Fibroblast of skin of left quadriceps (primary cell): ENCODE measurements at places on chromosomes 4 and X.

DNA sequence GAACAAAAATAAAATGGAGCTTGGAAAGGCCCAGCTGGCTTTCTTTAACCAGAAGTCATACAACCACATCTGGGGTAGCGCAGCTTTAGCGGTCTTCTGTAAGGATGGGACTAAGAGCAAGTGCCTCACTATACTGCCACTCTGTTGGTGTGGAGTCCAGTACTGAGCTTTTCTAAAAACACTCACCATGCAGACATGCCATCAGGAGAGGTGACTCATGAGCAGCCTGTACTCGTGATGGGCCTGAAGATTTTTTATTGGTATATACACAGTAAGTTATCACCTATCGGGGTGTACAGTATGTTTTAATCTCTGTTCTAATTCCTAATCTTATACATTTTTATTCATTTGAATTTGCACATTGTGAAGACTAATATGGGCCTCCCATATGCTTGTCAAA lies 9.6 kb downstream of the PPP3CA start:
- DNase-seq, result no peak

- no peak for DNase-seq
Measured at GRCh38 chrX:28158019-28158777, 176.9 kb upstream of the DCAF8L1 start.

DNA sequence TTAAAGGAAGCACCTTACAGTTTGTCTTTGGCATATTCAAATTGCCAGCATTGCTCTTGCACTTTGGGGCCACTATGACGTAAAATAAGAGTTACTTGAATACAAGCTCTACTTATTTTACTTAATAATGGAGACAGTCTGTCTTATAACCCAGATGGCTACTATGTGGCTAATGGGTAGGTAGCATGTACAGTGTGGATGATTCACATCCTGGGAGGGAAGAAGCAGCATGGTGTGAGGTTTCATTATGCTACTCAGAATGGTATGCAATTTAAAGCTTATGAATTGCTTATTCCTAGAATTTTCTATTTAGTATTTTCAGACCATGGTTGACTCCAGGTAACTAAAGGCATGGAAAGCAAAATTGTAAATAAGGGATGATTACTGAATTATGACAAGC lies 761.8 kb upstream of the ATOH1 start:
- peak; percentile 28 for DNase-seq

DNA sequence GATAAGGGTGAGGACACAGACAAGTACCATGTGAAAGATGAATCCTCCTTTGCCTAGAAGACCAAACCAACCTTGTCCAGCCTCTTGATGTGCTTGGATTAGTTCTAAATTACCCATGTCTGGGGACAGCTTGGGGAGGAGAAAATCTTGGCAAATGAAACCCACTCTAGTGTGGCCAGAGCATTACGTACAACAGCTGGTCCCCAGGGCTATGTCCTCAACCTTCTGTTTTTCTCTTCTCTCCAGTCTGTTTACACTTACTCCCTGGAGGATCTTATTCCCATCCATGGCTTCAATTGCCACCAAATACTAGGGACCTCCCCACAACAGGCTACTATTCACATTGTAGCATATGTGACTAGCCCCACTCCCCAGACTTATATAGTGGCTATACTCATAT lies 384.5 kb downstream of the OPHN1 start:
- no peak for DNase-seq

- DNase-seq, result no peak
Measured at GRCh38 chr4:98242538-98242937, 18.6 kb upstream of the RAP1GDS1 start.

DNA sequence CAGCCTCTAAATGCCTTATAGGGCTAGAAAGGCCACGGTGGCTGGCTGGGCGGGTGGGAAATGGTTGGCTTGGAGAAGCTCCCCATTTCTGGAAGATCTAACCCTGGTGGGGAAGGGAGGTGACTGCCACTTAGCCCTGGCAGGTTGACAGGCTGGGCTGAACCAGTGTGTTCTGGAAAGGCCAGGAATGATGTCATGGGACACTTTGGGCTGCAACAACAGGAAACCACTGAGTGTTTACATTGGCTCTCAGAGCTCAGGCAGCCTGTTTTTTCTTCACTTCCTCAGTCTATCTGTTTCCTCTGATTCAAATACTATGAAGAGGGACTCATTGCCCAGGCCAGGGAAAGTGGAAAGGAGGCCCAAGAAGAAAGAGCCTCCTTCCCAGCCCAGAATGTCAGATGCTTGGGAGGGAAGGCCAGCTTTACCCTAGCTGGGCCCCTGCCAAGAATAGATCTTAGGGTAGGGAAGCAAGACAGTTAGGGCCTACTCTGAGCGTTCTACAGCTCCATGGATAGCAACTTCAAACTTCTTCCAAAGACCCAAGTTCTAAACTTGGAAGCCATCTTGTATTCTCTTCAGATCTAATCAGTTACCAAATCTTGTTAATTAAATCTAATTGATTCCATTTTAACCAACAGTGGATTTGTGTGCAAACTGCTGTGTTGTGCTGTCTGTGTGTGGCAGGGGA lies 65.8 kb upstream of the MSN start:
- peak; percentile 34 for DNase-seq

DNA sequence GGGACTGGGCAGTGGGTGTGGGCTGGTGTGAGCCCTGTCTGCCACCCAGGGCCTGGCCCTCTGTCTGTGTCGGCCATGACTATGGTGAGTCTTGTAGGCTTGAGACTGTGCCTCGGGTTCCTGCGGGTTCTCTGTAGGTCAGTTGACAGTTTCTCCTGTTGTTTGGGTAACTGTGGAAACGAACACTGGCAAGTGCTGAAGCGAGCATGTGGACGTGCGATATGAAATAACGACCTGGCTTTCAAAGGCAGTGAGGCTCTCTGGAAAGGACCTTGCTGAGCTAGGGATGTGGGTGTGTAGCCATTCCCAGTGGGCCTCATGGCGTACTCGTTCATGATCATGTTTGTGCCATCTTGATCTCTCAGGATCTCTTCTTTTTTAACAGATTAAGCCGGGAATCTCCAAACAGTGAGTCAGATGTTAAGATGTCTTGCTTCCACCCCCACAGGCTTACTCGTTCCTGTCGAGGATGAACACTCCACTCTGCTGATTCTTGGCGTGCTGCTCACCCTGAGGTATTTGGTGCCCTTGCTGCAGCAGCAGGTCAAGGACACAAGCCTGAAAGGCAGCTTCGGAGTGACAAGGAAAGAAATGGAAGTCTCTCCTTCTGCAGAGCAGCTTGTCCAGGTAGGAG lies 41.3 kb downstream of the HTT start:
- DNase-seq, result no peak

- DNase-seq, result peak; percentile 16
Measured at GRCh38 chr4:6568689-6569332, 6.2 kb upstream of the MAN2B2 start.

DNA sequence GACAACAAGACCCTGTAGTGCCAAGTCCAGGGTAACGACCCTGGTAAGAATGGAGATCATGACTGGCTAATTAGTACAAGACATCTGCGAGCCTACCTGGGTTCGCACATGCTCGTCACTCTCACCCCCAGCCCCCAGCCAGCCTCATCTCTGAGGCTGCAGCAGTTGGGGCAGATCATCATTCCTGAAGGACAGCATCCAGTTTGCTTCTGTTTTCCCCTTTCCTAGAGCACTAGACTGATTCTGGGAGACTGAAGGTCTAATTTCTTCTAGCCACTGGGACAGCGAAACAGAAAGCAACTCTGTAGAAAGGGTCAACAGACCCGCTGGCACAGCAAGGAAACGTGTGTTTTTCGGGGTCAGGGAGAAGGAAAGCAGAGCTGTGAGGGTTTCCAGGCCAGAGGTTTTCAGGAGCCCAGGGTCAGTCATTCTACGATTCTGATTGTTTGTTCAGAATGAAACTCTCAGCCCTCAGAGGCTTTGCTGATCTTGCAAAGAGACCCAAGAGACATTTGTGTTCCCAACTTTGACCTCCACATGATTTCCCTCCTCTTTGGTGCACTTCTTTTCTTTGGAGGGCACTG lies 343.1 kb upstream of the NOCT start:
- no peak for DNase-seq

DNA sequence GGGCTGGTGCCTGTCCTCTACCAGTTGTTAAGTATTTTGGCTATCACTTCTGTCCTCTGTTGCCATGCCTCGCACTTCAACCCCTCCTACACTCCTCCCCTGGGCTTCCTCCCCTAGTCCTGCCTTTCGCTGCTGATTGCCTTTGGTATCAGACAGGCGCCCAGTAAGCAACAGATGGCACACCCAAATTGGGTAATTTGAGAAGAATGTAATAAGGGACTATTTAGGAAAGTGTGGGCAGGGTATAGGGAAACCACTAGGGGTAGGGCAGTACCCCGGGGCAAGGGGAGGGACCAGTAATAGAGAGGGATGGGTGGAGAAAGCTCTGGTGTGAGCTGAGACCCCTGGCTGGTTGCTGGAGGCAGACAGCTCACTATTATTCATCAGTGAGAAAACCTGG lies 172.7 kb upstream of the USP9X start:
- no peak for DNase-seq

GRCh38 chr4:10212400-10212799 lies 95.8 kb upstream of the WDR1 start:
- DNase-seq, result no peak

GRCh38 chr4:8278421-8279287 lies 9.1 kb downstream of the HTRA3 start:
- DNase-seq, result peak; percentile 95

GRCh38 chrX:12978205-12979025 lies 3.5 kb downstream of the TMSB4X start:
- DNase-seq, result peak; percentile 86

GRCh38 chr4:54728368-54728767 lies 70.6 kb downstream of the KIT start:
- no peak for DNase-seq

DNA sequence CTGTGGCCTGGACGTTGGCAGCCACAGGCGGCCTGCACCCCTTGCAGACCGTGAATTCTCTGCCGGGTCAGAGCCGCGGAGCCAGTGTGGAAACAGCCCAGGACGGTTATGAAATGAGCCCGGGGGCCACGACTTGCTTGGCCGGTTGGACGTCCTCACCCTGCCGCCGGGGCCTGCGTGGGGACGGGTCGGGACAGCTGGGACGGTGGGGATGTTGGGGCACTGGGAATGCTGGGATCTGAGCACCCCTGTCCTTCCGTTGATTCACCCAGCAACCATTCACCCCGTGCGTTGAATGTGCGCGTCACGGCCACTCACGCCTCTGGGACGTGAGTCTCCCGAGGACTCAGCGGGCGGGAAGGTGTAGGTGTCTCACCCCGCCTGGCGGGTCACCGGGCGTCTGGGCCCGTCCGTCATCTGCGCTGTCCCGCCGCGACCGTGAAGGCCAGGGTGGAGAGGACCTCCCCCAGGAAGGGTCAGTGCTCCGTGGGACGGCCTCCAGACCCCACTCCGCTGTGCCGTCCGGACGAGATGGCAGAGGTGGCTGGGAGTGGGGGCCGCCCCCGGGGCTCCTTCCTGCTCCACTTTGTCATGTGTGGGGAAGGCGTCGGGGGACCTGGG lies 4.5 kb upstream of the PLCXD1 start:
- no peak for DNase-seq

GRCh38 chrX:153909024-153909979 lies 4.8 kb downstream of the AVPR2 start:
- DNase-seq, result no peak

GRCh38 chr4:123480706-123481418 lies 84.3 kb downstream of the SPRY1 start:
- peak; percentile 31 for DNase-seq

- DNase-seq, result no peak
Measured at GRCh38 chrX:116417214-116417613, 19.2 kb upstream of the SLC6A14 start.

DNA sequence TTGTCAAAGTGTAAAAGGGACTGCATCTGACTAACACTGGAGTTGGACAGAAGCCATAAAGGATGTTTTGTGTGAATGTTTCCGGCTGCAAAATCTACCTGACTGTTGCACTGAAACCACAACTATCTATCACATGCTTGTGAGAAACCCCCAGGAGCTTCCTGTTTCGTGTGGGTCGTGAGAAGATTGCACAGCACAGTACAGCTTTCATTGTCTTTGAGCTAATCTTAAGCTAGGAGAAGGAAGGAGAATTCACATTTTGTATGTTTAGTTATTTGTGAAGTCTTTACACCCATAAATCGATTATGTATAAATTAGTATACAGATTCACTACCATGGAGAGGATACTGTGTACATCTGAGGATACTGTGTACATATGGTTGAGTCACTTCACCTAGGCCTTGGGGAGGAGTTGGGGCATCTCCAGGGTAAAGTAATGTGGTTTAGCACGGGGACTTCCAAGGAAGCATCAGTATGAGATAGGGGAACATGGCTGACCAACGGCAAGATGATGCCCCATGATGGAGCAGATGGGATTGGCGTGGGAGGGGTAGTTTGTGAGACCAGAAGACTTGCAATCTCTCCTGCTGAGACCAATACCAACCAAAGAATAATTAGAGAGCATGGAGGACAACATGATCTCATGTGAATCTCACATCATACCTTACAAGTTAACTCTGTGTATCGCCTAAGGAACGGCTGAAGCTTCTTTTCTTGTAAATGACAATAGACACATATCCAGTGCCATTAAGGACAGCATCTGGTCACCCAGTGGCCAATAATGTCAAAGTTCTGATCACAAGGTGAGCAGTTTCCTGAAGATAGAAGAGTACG lies 43.1 kb upstream of the FAM9C start:
- no peak for DNase-seq

GRCh38 chrX:104621781-104622180 lies 55.8 kb downstream of the IL1RAPL2 start:
- DNase-seq, result no peak

DNA sequence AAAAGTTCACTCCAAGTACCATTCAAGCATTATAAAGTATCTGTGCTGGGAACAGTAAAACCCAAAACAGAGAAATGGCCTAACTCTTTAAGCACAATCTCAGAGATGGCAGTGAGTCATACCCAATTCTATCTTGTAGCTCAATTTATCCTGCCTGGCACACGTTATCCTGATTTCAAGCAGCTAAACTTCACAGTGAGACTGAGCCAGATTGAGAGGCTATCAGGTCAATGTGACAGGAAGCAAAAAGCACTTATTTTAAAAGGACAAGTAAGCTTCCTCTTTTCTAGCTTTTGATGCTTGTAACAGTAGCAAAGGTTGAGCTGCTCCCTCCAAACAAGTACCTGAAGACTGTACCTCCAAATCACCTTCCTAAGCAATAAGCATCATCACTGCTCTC lies 324.9 kb downstream of the NAF1 start:
- no peak for DNase-seq

DNA sequence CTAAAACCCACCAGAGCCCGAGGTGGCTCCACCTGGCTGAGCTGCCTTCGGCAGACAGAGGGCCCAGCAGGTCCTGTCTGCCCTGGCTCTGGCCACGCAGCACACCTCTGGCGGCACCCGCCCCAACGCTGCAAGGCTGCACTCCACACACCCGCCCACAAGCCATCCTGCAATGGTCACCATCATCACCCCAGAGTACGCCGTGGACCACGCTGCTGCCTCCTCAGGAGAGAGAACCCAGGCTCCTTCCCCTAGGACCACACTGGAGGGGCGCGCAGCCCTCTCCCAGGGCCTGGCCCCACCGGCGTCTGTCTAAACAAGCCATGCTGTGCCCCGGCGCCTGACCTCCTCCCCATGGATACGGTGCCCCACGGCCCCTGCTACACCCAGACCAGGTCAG lies 39.6 kb upstream of the CPLX1 start:
- DNase-seq, result no peak
